ENCODE measurements at places on chromosomes 1 and 21.

DNA sequence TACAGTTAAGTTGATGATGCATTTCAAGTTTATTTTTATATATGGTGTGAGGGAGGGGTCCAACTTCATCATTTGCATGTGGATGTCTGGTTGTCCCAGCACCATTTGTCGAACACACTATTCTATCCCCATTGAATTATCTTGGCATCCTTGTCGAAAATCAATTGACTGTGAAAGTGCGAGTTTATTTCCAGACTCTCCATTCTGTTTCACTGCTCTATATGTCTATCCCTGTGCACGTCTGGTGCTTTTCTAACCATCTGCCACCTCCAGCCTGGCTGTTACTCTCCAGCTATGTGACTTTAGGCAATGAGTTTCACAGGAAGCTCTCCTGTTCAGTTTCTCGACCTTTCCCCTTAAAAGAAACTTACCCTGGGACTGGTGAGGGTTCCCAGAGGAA is 137.1 kb upstream of the KLHDC7A start:
- no peak for DNase-seq

- DNase-seq: no peak
Observed at GRCh38 chr1:7538849-7539768, 232.0 kb upstream of the VAMP3 start.

- DNase-seq: no peak
Observed at GRCh38 chr1:168467452-168467851, 76.3 kb downstream of the XCL2 start.

GRCh38 chr1:193156117-193156821 is 30.1 kb downstream of the B3GALT2 start:
- DNase-seq: no peak

DNA sequence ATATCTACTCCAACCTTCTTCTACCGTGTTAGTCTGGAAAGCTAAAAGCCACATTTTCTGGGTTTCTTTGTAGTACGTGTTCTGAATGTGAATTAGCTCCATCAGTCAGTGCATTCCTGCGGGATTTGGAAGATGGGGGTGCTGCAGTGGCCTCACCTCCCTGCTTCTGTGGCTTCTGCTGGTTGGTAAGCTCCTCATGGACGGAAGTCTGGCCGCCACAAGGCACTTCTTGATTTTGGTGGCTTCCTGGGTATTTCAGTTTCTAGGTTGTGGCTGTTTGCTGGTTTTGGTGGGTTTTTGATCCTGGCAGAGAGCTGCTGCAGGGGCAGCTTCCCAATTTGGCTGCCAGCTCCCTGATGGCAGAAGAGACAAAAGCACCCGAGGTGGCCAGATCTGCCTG is 20.9 kb upstream of the TACSTD2 start:
- no peak for DNase-seq

DNA sequence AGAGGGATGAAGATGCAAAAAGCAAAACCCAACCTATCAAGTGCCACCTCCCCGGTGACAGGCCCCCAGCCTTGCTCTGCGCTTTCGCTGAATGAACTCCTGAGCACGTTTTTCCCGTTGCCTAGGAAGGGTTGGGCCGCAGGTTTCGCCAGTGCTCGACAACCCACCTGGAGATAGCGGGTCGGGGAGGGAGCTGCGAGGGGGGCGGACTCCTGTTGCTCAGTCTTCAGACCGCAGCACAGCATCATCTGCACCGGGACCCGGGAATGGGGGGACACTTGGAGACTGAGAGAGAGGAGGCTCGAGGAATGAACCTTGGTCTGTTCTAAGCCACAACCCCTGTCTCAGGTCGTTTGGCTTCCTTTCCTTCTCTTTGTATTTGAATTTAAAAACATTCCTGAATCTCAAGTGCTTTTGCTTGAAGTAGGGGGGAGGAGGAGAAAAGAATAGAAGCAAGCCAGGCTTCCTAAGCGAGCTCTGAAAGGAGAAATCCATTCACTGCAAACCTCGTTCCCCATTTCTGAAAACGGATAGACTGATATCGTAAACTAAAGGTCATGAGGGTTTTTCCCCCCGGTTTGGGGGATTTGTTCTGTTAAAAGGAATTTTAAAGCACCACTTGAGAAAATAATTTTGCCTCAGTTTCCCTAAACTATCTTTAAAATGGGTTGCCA is 1.2 kb downstream of the AK5 start:
- no peak for DNase-seq

GRCh38 chr1:171254859-171255258 is 6.6 kb downstream of the FMO1 start:
- no peak for DNase-seq

Data from NCI-H1092 (cell line).